ENCODE measurements at places on chromosomes 12 and 14.

- DNase-seq: no peak
These were observed 117.7 kb downstream of the SOX5 start for GRCh38 chr12:23831739-23832138.

GRCh38 chr14:73438993-73439392 is 19.4 kb downstream of the NUMB start:
- no peak for DNase-seq

DNA sequence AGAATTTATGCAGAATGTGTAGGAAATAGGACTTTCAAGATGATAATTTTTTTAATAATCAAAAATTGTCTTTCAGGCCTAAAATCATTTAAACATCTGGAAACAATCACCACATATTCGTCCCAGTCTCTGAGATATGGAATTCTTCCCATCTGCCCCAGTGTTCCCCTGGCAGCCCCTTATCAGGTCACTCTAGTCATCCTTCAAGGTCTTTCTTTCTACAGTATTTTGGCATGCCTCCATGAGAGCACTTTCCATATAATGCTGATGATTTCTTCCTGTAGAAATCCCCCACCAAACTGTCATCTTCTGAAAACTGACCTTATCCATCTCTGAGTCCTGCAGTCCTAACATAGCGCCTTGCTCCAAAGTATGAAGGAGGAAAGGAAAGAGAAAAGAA is 422.1 kb downstream of the RPS29 start:
- DNase-seq: no peak

DNA sequence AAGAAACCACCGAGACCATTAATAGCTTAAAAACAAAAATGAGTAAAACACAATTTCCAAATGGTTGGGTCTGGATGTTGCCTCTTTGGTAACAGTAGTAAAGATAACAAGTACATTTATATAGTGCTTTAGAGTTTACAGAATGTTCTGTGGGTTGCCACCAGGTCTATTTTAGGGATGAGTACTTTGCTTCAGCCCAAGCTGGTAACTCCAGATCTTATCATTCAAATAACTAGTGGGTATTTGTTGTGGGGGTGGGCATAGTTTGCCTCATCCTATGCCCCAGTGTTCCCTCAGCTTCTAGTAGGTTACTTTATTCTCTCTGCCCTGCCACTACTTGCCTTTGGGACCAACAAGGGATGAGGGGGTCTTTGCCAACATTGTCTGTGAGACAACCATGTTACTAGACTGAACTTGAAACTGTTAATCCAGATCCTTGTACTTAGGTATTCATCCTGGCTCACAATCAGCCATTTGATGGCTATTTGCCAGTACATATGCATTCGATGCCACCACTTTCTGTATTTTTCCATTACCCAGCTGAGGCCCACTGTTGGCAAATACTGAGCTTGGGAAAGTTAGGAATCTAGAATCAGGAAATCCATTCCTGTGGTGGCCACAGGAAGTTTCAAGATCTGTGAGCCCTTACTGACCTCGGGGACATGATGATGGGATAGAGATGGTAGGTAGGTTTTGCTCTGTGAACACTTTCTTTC is 17.6 kb upstream of the AKAP6 start:
- no peak for DNase-seq

GRCh38 chr12:107317751-107318555 is 224.6 kb upstream of the CRY1 start:
- DNase-seq: peak; percentile 67

- no peak for DNase-seq
These were observed 1.9 kb upstream of the CD27 start for GRCh38 chr12:6442836-6443235.

DNA sequence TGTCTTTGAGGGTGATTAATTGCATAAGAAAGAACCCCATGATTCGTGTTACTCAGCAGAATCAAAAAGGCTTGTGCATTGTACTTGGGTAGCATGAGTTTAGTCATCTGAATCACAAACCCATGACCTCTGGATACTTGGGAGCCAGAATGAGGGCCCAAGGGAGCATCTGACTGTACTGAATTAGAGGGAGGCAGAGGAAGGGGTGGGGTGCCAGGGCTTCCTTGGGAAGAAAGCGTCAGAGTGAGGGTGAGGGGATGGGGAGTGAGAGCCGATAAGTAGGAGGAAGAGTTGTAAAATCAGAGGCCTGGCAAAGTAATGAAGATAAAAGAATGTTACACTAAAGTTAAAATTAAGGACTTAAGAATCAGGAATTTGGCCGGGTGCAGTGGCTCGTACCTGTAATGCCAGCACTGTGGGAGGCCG is 29.8 kb downstream of the GPRC5D start:
- DNase-seq: no peak

GRCh38 chr14:99380402-99380801 is 100.3 kb downstream of the SETD3 start:
- DNase-seq: no peak

DNA sequence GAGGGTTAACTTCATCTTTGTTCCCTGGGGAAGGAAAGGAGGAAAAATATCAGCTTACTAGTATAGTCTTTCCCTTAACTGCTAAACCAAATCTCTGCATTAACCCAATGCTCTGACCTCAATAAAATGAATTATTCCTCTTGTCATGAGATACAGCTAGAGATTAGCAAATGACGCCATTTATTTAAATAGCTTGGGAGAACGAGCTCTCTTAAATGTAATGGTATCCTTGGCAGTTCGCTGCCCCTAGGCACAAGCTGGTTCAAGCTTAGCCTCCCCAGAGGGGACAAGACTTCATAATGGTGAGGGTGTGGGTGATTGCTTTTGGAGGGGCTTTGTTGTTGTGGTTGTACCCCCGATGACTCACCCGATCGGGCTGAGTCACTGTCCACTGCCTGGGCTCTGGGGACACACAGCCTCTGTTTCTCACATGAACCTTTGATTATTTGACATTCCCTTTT is 19.6 kb downstream of the FNTB start:
- no peak for DNase-seq

- no peak for DNase-seq
These were observed 24.5 kb upstream of the KIF21A start for GRCh38 chr12:39467432-39467870.

DNA sequence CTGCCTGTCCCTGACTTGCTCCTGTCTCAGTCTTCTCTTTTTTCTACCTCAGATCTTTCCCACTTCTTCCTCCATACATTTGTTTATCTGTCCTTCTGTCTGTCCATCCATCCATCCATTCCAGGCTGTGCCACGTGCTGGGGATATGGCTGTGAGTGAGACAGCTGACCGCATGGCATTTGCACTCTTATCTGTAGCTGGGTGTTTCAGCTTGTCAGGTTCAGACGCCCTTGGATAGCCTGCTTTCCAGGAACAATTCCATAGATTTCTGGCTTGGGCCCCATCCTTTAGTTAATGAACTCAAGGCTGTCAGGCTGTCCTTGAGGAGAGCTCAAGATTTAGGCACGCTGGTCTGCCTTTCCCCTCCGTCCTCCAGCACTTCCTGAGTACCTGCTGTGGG is 116.6 kb downstream of the TSPAN9 start:
- no peak for DNase-seq

Measured in CD8-positive, alpha-beta memory T cell (primary cell).